ENCODE measurements at places on chromosomes 2 and 18. TPM values are rescaled to one million over a fixed set of nuclear protein-coding genes. Genes with fewer than 3 reads are reported as not detected.

RAB6C gene
- total RNA-seq = not detected

C2orf42 gene
- total RNA-seq = 29.1 TPM

- no peak for DNase-seq
Observed at GRCh38 chr2:75421986-75422385, 138.8 kb downstream of the EVA1A start.

DNA sequence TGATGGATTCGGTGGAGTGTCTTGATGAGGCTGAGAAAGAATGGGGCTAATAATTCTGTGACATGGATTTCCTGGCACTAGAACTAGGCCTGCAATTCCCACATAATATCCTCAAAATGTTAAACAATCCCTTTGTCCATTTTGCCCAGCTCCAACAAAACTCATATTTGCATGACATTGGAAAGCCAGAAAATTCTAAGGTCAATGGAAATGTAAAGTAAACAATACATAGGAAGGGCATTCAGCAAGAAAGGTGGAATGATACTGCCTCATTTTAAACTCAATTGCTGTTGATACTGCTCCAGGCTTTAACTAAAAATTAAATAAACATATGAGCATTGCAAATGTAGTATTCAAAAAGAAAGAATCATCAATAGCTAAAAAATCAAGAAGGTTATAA lies 434.8 kb upstream of the SLC8A1 start:
- DNase-seq = no peak
